ENCODE measurements at places on chromosomes 2 and 18.

DNA sequence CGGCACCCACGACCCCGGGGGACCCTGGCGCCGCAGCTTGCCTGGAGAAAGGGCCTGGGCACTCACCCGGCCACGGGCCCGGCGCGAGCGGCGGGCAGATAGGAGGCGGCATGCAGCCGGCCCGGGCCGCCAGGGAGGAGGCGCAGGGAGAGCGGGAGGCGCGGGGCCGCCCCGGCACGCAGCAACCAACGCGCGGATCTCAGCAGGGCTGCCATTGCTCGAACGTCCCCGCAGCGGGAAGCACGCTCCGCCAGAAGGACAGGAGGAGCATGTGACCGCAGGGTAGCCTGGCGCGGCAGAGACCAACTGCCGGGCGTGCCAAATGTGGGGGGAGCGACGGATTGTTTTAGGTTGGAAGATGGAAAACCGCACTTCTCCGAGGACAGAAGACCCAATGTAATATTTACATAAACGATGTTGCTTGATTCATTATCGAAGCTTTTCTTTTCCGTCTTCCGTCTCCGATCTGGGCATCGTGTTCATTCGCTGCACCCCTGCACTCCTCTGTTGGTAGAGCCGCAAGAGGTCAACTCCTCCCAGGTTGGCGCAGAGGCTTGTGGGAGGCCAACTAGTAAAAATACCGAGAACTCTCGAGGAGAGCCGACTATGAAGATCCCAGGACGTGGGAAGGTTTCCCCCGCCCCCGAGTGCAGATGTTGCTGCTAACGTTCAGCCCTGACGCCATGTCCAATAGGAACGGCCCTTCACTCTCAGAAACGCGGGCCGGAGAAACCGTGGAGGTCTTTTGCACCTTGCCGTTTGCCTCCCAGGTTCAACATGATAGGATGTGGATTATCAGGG, at the start of gene LRPPRC:
TSS of gene LRPPRC (minus strand) at position 257 of the 801 bp plus-strand sequence. CDS start at position 215, 42 bp downstream.
- DNase-seq = peak; percentile 96

- no peak for DNase-seq
Measured at GRCh38 chr2:221454459-221455105, 117.5 kb downstream of the EPHA4 start.

DNA sequence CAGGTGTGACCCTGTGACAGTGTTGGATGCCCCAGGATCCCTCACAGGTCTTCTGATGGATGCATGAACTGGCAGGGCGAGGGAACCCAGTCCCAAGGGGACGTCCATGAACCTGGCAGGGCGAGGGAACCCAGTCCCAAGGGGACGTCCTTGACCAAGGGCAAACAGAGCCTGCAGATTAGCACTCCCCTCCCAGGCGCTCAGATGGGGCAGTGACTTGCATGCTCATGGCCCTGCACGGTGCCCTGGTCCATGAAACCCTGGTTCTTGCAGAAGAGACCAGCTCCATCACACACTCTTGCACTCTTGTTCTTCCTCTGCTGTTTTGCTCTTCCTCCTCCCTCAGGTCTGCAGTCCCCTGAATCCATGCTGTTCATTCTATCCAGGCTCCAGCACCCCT, 192.7 kb downstream of the GALR1 start:
- DNase-seq = no peak

DNA sequence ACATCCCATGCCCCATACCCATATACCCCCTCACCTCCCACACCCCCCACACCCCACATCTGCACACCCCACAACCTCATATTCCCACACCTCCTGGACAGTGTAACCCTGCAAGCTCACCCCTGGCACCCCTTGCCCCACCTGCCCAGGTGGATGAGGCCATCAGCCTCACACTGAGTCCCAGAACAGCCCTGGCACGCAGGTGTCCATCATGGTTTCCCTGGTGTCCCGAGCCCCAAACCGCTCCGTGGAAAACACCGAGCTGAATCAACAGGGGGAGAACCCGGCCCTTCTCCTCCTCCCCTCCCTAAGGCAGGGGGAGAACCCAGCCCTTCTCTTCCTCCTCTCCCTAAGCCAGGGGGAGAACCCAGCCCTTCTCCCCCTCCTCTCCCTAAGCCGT, 415.6 kb upstream of the SALL3 start:
- DNase-seq = no peak

GRCh38 chr18:11857177-11857887, 6.1 kb downstream of the CHMP1B start:
- no peak for DNase-seq

DNA sequence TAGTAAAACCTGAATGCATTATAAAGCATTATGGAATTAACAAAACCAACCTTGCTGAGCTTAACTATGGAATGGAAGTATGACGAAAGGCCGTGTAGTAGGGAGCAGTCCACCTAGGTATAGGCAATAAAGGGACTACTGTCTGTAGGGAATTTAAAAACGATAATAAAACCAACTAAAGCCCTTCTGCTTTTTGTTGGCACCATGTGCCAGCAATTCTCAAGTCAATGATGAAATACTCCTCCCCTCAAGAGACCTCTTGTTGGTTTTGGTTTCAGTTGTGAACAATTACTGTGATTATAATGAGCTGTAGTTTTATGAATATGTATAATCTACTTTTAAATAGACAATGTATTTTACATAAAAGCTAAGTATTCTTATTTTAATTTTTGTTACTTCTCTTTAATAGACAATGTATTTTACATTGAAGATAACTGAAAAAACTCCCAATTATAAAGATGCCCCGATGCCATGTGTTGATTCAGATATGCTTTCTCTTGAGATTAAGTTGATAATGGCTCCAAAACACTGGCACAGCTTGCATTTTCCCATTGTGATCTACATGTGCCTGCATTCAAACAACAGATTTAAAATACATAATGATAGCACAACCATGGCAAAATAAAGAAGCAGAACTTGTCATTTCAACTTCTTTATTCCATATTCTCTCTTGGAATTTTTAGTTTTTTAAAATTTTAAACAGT, 55.5 kb upstream of the ZDBF2 start:
- no peak for DNase-seq

GRCh38 chr2:98391581-98392270, 45.5 kb downstream of the CNGA3 start:
- no peak for DNase-seq

GRCh38 chr18:31722369-31722957, 38.1 kb upstream of the B4GALT6 start:
- DNase-seq = peak; percentile 85

DNA sequence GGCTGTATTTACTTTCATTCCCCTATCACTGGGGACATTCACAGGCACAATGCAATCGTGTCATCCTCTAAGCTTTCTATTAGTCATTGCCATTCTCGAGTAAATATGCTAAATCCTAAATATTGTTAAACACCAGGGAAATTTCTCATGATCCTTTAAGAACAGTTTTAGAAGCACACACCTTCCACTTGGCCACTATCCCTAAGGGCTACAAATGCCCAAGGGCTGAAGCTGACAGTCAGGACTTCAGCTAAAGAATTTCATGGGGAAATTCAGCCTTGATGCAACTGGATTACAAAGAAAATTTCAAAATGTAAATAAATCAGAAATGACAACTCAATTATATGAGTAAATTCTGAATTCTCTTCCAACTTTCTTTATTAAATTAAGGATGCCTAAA, 163.1 kb upstream of the PID1 start:
- no peak for DNase-seq

GRCh38 chr2:102020596-102021170, 28.9 kb downstream of the IL1R2 start:
- peak; percentile 73 for DNase-seq

DNA sequence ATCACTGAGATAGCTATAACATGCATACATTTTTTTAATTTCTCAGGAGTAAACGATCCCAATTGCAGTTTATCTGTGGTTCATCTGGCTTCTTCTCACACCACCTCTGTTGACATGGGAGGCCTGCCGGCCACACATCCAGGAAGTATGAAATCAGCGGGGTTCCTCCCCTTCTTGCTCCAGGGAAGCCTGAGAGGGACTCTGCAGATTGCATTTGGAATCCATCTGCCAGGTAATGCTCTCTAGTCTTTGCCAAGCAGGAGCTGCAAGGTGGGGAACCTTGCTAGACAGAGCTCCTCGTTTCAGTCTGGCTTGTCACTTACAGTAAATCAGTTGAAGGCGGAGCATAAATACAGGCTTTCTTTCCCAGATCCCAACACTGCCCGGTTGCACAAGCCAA, 49.9 kb downstream of the SOX11 start:
- DNase-seq = no peak

- no peak for DNase-seq
Measured at GRCh38 chr2:200534572-200534971, 8.6 kb downstream of the SGO2 start.

DNA sequence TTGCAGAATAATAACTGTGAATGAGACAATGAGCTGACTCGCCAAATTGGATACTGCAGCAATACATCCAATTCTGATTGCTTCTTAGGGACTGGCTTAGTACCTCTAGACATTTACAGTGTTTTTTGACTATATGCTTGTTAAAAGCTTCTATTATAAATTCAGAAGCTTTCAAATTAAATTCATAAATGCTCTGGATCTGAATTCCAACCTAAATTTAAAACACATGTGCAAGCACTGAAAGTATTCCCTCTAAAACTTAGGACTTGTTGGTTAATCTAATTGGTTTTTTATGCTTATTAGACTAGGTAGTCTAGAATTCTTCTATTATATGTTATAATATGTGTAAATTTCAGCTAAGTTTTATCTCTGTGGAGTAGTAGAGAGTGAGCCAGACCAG, 306.9 kb downstream of the CPS1 start:
- DNase-seq = no peak

- DNase-seq = no peak
Measured at GRCh38 chr2:97739893-97740245, 26.5 kb downstream of the ZAP70 start.

DNA sequence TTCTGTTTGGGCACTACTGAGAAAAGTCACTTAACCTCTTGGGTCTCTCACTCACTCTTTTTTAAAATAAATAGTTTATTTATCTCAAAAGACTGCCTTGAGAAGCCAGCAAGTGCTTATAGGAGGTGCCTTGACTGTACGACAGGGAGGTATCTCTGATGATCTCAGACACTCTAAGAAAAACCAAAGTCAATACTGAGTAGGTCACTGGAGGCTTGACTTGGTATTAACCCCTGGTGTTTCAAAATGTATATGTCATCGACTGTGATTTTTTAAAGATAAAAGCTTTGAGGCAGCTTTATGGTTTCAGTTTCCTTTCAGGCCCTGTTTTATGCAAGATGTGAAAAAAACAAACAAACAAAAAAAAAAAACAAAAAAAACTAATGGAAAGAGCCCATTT, 33.7 kb downstream of the MREG start:
- DNase-seq = peak; percentile 76

DNA sequence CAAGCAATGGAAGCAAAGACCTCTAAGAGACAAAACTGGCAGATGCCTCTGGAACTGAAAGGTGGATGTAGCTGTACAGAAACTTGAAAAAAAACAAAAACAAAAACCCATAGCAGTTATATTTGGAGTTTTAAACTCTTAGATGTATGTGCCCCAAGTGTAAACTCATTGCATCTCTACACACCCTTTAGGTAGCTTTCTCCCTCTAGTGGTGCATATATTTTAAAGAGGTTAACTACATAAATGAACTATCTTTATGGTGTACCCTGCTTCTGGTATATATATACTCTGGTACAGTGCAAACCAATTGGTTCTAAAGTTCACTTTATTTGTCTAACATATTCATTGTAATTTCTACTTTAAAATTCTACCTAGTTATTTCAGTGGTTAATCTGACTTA, 518.2 kb downstream of the NRXN1 start:
- no peak for DNase-seq

GRCh38 chr2:239951825-239952224, 73.3 kb downstream of the NDUFA10 start:
- no peak for DNase-seq

- no peak for DNase-seq
Measured at GRCh38 chr2:213416832-213417231, 132.6 kb downstream of the SPAG16 start.

DNA sequence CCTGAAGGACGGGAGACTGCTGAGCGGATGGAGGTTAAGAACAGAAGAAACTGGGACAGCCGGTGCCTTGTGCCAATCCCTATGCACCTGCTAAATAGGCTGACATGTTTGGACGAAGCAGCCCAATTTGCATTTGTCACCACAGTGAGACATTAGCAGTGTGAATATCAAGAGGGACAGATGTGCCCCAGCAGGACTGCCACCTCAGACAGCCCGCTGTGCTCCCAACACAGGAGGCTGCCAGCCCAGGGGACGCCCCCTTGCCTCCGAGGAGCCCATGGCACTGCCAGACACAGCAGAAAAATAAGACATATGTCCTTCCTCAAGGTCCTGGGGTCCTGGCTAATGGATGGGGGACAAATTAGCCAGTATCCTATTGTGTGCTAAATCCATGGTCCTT, 306.7 kb upstream of the POU3F3 start:
- DNase-seq = no peak

DNA sequence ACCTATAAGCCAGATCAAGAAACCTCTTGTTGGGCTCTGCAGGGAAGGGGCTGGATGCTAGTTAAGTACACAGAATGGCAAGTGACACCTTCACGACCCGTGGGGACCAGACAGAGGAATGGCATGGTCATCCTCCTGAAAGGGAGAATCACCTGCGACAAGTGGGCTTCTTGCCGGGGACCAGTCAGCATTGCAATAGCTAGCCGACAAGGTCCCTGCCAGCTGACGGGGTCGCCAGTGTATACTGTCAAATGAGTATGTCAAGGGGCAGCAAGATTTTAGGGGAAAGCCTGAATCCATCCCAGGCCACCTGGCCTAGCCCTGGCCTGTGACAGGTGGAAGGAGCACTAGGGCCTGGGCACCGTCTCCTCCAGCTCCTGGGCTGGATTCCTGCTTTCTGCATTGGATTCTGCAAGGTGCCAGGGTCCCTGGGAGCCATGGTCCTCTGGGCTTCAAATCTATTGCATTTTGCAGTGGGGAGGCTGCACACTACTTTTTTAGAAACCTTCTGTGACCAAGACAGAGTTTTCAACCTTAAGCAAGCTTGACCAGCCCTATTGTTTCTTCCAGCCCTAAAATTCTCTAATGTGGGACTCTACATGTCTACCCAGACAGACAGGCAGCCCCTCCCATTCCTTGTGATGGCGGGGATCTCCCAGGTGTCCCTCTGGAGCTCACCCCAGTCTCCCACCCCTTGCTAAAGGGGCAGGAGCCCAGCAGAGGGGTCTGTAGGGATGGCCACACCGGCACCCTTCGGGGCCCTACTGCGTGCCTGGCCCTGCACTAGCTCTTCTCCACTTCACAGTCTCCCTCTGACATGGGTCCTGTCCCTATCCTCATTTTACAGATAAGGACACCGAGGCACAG, 178.5 kb downstream of the GLI2 start:
- no peak for DNase-seq

- no peak for DNase-seq
Measured at GRCh38 chr2:231765496-231765929, 15.6 kb downstream of the PDE6D start.

- no peak for DNase-seq
Measured at GRCh38 chr2:148642891-148643416, 1.6 kb upstream of the EPC2 start.

- no peak for DNase-seq
Measured at GRCh38 chr2:128442891-128443302, 124.2 kb upstream of the HS6ST1 start.

DNA sequence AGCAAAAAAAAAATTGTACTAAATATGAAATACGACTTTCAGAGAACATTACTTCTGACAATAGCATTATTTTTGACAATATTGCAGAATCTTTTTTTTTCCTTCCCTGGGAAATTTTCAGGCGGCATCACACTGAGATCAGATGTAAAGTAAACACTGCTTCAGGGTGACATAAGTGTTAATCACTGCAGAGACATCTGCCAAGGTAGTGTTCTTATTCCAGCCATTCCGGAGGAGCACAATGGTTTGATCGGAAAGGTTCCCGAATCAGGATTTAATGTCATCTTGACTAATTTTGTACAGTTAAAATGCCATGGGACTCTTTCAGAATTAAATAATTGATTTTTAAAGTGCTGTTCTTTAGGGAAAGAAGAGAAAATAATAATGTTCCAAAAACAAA, 56.7 kb upstream of the ZNF236 start:
- DNase-seq = no peak

All from GM13977 (cell line).